ENCODE measurements at places on chromosomes 4 and X.

DNA sequence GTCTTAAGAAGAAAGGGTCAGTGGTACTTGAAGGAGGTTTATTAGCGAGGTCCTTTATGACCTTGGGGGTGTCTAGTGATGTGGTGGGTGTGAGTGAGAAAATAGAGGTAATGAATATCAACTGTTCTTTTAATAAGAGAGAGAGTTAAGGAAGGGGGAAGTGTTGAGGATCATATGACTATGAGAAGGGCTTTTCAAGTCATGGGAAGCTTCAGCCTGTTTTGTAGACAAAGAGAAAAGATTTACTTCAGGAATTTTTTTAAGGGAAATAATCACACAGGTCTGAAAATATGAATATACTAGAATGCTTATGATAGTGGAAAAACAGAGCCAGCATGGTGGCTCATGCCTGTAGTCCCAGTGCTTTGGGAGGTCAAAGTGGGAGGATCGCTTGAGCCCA lies 41.3 kb upstream of the MTMR1 start:
- no peak for DNase-seq

- no peak for DNase-seq
Observed at GRCh38 chr4:154985673-154986072, 204.6 kb downstream of the RBM46 start.

- no peak for DNase-seq
Observed at GRCh38 chr4:33437406-33437805, 2717.2 kb downstream of the PCDH7 start.

GRCh38 chr4:188596021-188596420 lies 456.8 kb downstream of the TRIML1 start:
- no peak for DNase-seq

DNA sequence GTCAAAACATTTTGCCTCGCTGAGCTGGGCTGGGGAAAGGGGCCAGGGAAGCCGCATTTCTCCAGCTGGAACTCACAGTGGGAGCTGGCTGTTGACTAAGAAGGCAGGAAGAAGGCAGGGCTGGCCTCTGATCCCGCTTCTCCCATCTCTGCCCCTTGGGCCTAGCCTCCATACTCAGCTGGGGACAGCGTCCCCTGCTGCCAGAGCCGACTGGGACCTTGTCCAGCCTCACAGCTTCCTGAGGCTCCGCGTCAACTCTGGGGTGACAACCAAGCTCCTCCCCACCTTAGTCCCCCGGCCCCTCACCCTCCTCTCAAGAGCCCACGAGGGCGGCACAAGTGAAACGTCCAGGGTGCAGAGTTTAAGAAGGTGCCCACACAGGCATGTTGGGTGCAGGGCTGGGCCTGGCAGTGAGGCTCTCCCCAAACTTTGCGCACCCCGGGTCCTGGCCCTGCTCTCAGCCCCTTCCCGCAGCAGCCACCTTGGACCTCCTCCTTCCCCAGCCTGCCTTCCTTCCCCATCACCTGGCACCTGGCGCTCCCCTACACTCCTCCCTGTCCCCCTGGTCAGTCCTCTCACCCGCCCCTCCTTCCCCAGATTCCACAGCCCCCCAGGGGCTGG lies 100.8 kb downstream of the PSAPL1 start:
- DNase-seq = no peak

GRCh38 chrX:132199941-132200340 lies 19.3 kb downstream of the RAP2C start:
- no peak for DNase-seq

- DNase-seq = no peak
Observed at GRCh38 chr4:124135409-124135813, 577.1 kb downstream of the ANKRD50 start.

DNA sequence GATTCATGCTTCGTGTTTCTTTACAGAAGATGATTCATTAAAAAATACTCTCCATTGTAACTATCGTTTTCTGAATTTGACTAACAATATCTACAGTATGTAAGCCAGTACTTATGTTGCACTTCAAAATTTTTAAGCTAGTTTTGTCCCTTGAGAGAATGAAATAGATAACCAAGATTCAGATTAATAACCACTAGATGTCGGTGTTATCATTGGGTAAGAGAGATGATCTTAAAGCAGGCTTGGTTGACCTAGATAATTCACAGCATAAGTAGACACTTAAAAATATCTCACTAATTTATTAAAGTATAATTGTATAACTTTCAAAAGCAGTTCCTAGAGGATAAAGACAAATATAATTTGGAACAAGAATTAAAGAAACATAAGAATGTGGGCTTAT lies 430.9 kb downstream of the C4orf33 start:
- DNase-seq = no peak

- no peak for DNase-seq
Observed at GRCh38 chrX:155435744-155436112, 22.7 kb downstream of the F8A3 start.

DNA sequence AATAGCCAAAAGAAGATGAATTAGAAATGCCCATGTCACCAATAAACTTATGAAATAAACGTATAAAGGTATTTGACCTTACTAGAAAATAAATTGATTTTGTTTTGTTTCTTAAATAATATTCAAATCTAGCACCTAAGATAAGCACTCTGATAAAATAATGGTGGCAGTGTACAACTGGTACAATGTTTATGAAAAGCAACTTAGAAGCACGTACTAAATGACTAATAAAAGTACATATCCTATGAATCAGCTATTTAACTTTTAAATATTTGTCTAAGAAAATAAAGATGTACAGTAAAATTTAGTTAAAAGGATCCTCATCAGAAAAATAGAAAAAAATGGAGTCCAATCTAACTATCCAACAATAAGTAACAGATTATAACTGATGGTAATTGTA lies 6.7 kb downstream of the MANBA start:
- DNase-seq = no peak

DNA sequence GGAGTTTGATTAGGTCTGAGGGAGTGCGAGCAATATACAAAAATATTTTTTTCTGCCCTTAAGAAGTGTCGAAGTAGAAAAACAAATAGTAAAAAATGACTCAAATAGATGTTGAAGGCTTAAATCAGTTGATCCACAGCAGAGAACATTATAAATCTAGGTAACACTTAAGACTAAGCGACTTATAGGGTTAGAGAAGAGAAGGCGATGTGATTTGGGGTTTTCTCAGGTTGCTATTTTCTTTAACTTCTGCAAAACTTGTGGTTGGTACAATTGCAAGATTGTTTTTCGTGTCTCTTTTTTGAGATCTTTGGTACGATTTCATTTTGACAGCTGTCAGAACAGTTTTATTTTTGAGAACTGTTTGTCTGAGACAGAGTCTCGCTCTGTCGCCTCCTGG lies 1479.5 kb downstream of the PCDH7 start:
- no peak for DNase-seq

GRCh38 chr4:189973646-189974045 lies 33.0 kb downstream of the FRG1 start:
- DNase-seq = no peak

DNA sequence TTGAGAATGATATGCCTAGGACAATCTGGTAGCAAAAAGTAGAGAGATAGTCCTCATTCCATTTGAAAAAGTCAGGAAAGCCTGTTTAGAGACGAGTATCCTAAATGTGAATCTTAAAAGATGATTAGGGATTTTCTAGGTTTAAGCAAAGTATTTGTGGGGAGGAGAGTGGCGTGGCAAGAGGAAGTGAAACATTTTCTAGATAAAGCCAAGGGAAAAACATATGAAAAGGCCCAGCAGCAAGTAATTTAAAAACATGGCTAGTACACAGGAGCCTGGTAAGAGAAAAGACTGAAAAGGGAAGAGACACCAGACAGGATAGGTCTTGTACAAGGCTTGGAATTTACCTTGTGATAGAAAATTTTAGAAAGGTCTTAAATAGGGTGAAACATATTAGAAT lies 45.9 kb downstream of the CORIN start:
- no peak for DNase-seq

GRCh38 chrX:15646543-15646942 lies 18.1 kb downstream of the CLTRN start:
- DNase-seq = no peak

- no peak for DNase-seq
Observed at GRCh38 chr4:118997601-118998000, 108.9 kb downstream of the SYNPO2 start.

DNA sequence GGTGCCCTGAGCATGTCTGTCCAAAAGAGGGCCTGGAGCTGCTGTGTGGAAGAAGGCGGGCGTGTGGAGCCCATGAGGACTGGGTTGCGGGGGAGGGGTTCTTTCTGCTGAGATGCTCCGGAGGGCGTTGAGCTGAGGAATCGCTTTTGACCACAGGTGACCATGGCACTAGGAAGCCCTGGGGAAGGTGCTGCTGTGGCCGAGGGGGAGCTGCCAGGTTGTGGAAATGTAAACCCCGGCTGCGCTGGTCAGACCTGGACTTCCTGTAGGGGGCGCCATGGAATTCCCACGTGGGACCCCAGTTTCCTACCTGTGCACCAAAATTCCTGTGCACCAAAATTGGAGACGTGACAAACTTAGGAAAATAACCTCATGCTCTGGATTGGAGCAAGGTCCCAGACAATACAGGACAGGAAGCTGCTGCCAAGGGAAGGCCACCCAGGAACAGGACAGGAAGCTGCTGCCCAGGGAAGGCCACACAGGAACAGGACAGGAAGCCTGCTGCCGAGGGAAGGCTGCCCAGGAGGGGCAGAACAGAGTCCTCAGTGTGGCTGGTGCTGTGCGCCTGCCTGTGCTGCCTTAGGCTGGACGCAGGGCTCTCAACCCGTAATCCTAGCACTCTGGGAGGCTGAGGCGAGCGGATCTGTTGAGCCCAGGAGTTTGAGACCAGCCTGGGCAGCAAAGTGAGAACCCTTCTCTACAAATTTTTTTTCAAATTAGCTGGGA lies 28.4 kb upstream of the UVSSA start:
- DNase-seq = no peak

DNA sequence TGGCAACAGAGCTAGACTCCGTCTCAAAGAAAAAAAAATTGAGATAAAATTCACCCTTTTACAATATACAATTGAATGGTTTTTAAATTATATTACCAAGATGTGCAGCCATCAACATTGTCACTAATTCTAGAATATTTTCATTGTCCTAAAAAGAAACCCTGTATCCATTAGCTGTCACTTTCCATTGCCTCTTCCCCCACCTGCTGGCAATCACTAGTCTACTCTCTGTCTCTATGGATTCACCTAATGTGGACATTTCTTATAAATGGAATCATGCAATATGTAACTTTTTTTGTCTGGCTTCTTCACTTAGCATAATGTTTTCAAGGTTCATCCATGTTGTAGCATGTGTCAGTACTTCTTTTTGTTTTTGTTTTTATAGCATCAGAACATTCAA lies 20.8 kb downstream of the ABHD18 start:
- no peak for DNase-seq

GRCh38 chr4:155899891-155900290 lies 3.6 kb upstream of the TDO2 start:
- no peak for DNase-seq

- DNase-seq = no peak
Observed at GRCh38 chr4:62627141-62627540, 1427.0 kb downstream of the ADGRL3 start.

DNA sequence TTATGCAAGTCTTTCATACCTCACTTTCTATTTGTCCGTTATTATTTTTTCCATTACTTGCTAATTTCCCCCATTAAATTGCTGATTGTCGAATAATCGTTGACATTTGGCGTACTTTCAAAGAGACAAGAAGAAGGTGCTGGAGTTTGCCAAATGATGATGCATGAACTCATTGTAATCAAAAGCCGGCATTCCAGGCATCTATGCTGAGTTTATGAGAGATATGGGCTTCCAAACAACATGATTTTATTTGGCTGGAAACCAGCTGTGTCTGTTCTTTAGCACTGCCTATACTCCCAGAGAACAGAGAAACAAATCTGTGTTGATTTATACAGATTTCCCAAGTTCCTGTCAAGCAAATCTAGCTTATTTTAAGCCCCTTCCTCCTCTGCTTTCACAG lies 80.8 kb upstream of the RPS6KA3 start:
- DNase-seq = no peak

GRCh38 chr4:84985952-84986351 lies 19.5 kb upstream of the WDFY3 start:
- DNase-seq = no peak

DNA sequence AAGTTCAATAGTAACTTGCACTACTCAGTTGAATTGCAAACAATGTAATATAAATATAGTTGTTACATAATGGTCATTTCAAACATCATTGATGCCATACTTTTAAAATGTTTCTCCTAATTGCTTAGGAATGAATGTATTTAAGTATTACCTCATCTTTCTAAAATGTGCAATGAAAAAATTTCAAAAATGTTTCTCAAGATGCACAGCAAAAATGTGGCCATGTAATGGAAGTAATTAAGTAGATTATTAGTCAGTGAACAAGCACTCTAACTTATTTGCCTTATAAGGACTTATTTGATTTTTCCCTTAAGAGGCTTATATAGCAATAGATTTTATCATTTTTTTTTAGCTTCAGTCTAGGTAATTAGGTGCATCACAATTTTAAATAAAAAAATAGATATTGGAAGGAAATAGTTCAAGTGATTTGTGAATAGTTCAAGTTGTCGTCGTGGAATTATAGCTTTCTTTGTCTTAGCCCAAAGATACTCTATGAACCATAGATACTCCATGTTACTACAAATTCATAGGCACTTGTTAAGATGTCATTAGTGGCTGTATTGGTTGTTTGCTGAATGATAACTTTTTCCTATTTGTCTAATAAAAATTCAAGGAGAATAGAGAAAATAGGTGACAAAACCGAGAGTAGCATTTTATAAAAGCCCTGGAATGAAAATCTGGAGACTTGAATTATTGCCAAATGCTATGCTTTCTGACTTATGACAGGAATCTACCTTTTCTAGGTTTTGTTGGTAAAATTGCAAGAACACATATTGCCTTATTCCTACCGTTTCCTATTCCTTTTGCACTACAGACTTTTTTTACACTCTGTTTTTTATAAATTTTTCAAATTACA lies 118.5 kb downstream of the TLL1 start:
- no peak for DNase-seq

- no peak for DNase-seq
Observed at GRCh38 chr4:20256381-20256881, 4.7 kb downstream of the SLIT2 start.

GRCh38 chr4:57053508-57053907 lies 56.7 kb downstream of the IGFBP7 start:
- no peak for DNase-seq

DNA sequence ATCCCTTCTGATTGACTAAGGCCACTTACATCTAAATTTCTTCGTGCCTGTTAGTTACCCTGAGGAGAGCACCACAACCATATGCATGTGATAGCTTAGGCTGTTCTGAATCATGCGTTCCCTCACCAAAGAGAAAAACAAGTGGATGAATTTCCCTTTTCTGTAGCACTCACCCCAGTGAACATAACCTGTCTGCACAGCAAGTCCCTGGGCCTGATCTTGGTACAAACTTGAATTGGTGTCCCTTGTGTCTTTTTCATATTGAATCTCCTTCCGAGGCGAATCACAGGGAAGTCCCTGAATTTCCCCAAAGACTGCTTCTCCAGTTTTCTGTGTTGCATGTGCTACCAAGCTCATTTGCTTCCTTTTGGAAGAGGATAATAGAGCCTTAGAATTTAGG lies 100.4 kb downstream of the KLHL8 start:
- no peak for DNase-seq

DNA sequence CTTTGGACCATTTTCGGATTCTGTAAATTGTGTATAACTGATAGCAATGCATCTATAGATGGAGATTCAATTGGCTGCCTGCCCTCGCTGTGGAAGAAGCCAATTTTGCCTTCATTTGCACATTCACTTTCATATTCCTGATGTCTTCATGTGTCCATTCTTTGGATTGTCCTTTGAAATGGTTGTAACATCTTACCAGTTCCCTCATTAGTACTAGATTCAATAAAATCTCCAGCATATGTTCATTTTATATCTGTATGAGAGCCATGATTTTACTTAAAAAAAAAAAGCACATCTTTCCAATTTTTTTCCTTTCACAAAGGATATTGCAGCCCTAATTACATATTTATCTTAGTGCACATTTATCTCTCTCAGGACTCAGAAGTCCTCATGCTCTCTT lies 61.7 kb downstream of the BEND2 start:
- DNase-seq = no peak
